Gastroesophageal sphincter (tissue), 4 donors: ENCODE measurements at places on chromosomes 1 and 21.

- no peaks in the 10 kb centered on the region for H3K36me3 ChIP-seq
- peak overlapping the region; percentile 19 for H3K27ac ChIP-seq
- peak; percentile 71 for ATAC-seq
- no peaks in the 10 kb centered on the region for H3K27me3 ChIP-seq
- H3K4me3 ChIP-seq, result no peak overlapping the region
Observed at GRCh38 chr1:10415211-10415930, 14.9 kb upstream of the CENPS start.

- no peak for ATAC-seq
- H3K4me3 ChIP-seq, result no peak overlapping the region
- H3K27ac ChIP-seq, result no peak overlapping the region
- H3K27me3 ChIP-seq, result peaks cover 86% of the 10 kb centered on the region
Observed at GRCh38 chr1:213983493-213984386, 4.0 kb upstream of the PROX1 start.

DNA sequence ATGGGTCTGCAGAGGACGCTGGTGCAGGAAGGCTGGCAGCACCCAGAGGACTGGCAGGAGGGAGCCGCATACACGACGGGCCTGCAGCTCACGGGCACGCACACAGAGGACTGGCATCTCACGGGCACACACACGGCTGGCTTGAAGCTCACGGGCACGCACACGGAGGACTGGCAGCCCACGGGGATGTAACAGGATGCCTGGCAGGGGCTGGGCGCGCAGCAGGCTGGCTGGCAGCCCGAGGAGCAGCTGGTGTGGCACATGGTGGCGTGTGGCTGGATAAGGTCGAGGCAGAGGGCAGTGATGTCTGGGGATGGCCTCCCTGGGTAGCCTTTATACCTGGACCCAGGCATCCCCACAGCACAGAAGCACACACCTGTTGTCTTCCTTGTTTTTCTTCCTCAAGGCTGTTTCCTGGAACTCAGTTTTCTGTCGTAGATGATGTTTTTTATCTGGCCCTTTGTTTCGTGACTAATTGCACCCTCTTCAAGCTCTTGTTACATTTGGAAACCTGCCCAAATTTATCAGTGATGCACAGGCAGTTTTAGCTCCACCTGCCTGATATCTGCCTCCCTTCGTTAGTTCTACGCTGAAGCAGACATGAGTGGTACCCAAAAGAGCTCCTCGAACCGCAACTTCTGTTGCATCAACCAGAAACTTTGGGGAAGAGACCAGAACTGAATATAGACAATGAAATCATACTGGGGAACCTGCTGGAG lies at the start of gene KRTAP12-1:
Gene KRTAP12-1 (minus strand): TSS at position 303 of the 719 bp plus-strand sequence. CDS start 40 bp downstream, at position 263.
- no peak for ATAC-seq
- no peaks in the 10 kb centered on the region for H3K4me1 ChIP-seq
- H3K27ac ChIP-seq, result no peak within 1 kb of the TSS
- H3K27me3 ChIP-seq, result peaks cover 21% of the 10 kb centered on the region

DNA sequence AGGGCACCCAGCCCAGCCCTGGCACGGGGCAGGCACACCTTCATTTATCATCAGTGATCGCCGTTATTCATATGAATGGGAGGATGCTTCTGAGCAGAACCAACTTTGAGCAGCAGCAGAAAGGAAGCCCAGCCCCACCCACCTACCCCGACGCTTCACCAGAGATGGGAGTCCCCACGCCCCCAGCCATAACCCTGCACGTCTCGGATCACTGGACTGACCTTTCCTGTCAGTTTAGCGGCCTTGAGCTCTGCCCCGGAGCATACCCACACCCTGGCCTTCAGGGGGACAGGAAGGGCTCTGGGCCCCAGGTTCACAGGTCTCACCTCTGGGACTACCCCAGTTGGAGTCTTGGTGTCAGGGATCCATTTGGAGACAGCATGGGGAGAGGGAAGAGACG lies 18.1 kb downstream of the LRP8 start:
- no peak for ATAC-seq
- H3K27me3 ChIP-seq, result no peaks in the 10 kb centered on the region
- H3K4me1 ChIP-seq, result no peaks in the 10 kb centered on the region
- no peak overlapping the region for H3K4me3 ChIP-seq

- ATAC-seq, result no peak
- no peak overlapping the region for H3K27ac ChIP-seq
- no peaks in the 10 kb centered on the region for H3K27me3 ChIP-seq
- H3K4me1 ChIP-seq, result no peaks in the 10 kb centered on the region
Observed at GRCh38 chr1:245754463-245754961, 599.7 kb downstream of the KIF26B start.

DNA sequence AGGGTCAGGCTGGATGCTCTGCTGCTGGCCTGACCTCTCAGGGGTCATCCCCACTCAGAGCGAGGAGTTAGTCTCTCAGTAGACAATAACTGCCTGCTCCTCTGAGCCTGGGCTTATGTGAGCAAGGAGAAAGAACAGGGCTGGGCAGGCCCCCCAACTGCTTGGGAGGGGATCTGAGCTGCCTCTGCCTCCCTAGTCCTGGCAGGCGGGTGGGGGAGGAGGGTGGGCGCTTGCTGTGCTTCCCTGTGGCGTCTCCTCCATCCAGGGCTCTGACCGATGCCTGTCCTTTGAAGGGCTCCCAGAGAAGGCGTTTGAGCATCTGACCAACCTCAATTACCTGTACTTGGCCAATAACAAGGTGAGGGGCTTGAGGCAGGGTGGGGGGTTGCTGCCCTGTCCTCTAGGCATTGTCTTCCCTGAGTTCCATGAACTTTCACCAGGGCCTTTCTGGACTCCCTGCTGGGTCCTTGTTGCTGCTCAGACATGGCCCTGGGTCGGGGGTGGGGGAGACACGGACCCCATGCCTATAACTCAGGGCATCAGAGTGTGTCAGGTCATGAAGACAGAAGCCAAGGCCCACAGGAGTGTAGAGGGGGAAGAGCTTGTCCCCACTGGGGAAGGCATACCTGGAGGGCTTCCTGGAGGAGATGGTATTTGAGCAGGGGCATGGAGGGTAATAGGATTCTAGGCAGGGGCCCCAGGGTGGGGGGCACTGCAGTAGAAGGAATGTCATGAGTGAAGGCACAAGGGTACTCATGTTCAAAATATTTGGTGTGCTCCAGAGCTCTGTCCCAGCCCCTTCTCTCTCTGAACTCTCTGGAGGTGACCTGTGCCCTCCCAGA lies 12.5 kb downstream of the PODN start:
- H3K4me3 ChIP-seq, result no peak overlapping the region
- H3K4me1 ChIP-seq, result no peaks in the 10 kb centered on the region
- peaks cover 33% of the 10 kb centered on the region for H3K36me3 ChIP-seq
- no peak for ATAC-seq
- H3K27ac ChIP-seq, result no peak overlapping the region

DNA sequence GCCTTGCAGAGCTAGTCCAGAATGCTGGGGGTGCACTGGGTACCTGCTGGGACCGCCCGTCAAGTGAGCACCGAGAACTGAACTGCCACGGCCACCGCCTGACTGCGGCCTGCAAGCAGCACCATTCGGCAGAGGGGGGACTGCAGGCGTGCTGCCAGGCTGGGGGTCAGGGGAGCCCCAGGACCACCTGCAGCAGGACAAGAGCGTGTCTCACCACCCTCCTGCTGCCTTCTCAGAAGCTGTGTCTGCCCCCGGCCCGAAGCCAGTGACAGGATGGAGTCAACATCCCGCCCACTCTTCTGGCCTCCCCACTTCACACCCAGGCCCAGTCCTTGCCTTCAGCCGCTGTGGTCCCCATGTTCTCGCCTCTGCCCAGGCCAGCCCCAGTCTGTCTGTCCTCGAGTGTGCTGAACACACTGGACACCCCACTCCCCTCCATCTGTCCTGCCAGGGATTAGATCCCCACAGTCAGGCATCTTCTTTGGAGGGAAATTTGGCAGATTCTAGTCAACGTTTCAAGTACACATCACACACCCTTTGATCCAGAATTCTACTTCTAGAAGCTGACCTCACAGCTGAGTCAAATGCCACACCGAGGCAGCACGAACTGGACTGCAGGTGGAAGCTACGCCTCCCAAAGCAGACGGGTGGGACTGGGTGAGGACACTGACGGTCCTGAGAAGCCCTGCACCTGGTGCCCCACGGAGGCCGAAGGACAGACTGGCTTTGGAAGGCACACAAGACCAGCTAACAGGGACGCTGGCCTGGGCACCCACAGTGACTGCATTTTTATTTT lies 26.0 kb downstream of the PTTG1IP start:
- H3K4me1 ChIP-seq, result no peaks in the 10 kb centered on the region
- peaks cover 20% of the 10 kb centered on the region for H3K27me3 ChIP-seq
- no peak overlapping the region for H3K4me3 ChIP-seq
- H3K36me3 ChIP-seq, result no peaks in the 10 kb centered on the region
